Omental fat pad (tissue), 4 donors: ENCODE measurements at places on chromosomes 13 and 19.

DNA sequence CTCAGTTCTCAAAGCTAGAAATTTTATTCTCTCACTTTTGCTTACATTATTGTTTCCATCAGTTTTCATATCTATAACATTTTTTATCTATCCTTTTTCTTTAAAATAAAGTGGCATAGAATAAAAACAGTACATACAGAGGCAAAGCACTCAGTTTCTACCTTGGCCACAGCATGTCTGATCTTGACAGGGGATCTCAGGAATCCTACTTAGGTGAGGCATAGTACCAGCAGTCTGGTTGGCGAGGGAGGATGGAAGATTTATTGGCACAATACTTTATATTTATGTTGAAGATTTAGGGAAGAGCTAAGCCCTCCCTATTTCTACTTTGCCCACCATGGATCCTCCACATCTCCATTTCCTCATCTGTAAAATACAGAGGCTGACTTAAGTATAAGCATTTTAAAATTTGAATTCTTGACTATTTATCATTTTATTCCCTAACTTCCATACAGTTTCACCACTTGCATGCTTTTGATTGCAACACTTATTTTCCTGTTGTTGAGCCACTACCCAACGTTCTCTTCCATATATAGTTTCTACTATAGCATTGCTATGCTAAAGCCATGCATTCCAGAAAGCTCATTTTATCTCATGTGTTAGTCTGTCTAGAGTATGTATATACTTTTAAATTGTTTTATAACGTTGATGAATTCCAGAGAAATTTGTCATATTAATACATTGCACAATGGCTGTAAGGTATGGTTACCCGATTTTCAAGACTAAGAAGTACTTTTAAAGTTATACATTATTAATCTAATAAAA is 506.7 kb downstream of the KCTD12 start:
- no peak for DNase-seq

- peak; percentile 57 for DNase-seq
Measured at GRCh38 chr19:37902668-37903067, 3.7 kb downstream of the WDR87 start.

DNA sequence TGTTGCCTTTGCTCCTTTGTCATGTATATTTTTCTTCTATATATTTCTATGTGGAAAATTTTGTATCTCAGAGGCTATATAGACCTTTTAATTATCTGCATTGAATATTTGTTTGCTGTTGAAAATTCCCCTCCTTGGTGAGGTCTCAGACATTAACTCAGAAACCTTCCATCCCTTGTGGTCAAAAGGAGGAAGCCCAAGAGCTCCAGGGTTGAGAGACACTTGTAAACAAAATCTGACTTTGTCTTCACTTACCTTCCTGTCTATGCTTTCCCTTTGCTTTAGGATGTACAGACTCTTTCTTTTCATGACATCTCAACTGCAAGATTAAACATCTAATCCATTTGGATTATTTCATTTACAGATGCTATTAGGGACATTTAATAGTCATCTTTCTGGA is 157.5 kb downstream of the PCDH20 start:
- no peak for DNase-seq

- DNase-seq, result no peak
Measured at GRCh38 chr13:59677966-59678814, 485.5 kb downstream of the DIAPH3 start.

GRCh38 chr13:96744367-96745331 is 249.6 kb downstream of the OXGR1 start:
- DNase-seq, result no peak

DNA sequence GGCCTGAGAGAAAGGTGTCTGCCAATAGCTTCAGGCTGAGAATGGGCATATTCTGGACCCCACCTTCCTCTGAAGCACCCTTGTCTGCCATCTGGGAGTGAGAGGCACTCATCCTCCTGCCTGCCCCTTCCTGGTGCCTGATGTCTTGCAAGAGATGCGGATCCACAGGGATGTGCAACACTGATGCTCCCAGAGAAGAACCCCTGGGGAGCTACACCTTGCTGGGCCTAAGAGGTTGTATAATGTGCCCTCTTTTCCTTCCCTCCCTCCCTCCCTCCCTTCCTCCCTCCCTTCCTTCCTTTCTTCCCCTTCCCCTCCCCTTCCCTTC is 34.6 kb downstream of the ADPRHL1 start:
- DNase-seq, result no peak

- DNase-seq, result no peak
Measured at GRCh38 chr13:100658363-100658762, 16.2 kb downstream of the TMTC4 start.

DNA sequence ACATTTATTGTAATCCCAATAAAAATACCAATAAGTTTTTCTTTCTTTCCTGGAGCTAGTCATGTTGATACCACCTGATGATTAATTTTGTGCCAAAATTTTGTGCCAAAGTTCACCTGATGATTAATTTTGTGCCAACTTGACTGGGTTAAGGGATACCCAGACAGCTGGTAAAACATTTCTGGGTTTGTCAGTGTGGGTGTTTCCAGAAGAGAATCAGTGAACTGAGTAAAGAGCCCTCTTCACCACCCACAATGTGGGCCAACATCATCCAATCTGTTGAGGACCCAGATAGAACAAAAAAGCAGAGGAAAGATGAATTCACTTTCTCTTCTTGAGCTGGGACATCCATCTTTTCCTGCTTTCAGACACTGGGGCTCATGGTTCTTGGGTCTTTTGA is 292.9 kb downstream of the LMO7 start:
- DNase-seq, result no peak

GRCh38 chr19:27858981-27859581 is 1353.9 kb downstream of the UQCRFS1 start:
- DNase-seq, result no peak

DNA sequence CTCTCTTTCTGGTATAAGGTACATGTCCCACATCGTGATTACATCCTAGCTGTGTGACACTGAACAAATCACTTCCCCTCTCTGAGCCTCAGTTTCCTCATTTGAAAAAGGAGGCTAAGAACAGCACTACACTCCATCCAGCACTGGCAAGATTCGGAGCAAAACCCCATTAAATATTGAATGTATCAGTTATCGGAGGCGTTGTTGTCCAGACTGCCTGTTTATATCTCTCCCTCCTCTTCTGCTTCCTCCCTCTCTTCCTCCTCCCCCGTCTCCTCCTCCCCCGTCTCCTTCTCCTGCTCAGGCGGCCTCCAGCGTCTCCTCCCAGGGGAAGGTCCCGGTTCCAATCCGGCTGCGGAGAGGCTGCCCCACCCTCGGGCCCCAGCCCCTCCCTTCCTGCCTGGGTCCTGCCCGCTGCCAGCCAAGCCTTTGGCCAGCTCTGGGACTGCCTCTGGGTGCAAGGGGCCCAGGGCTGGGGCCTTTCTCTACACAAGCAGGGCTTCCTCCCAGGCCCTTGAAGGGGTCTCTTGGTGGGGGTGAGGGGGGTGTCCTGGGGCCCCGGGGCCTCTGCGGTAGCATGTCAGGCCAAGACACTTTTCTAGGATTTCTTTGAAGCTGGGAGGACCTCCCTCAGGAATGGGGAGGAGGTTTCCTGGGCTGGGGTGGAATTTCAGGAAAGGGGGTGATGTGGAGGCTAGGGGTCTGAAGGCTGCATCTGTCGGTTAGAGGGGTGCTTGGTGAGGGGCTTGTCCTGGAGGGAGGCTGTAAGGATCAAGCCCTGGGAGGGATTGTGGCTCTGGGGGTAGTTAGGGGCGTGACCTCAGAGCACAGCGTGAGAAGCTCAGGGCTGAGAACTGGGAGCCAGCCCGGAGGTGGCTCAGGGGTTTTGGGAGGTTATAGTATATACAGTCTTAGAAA is 1.9 kb downstream of the RRAS start:
- peak; percentile 40 for DNase-seq

- DNase-seq, result no peak
Measured at GRCh38 chr19:30437869-30438268, 65.7 kb downstream of the ZNF536 start.

GRCh38 chr19:41792513-41793413 is 3.6 kb upstream of the CEACAM3 start:
- no peak for DNase-seq

DNA sequence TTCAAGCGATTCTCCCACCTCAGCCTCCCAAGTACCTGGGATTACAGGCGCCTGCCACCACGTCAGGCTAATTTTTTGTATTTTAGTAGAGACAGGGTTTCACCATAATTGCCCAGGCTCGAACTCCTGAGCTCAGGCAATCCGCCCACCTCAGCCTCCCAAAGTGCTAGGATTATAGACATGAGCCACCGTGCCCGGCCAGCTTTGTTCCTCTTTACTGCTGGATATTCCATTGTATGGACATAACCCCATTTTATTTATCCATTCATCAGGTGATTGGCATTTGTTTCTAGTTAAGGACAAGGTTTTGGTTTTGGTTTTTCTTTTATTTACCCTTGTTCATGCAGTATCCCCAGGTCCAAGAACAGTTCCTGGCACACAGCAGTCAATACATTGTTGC is 4.1 kb upstream of the RPS9 start:
- no peak for DNase-seq

GRCh38 chr13:83150616-83151307 is 731.5 kb downstream of the SLITRK1 start:
- no peak for DNase-seq

DNA sequence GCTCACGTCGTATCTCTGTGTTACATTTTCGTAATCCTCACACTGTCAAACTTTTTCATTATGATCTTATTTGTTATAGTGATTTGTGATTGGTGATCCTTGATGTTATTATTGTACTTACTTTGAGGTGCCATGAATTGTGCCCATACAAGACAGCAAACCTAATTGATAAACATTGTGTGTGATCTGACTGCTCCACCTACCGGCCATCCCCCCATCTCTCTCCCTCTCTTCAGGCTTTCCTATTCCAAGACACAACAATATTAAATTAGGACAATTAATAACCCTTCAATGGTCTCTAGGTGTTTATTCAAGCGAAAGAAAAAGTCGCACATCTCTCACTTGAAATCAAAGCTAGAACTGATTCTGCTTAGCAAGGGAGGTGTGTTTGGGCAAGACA is 349.3 kb downstream of the RBM26 start:
- DNase-seq, result no peak

GRCh38 chr19:41457241-41457640 is 14.3 kb downstream of the ERICH4 start:
- no peak for DNase-seq

- no peak for DNase-seq
Measured at GRCh38 chr13:21008026-21008425, 53.4 kb downstream of the LATS2 start.

GRCh38 chr19:14558370-14559066 is 13.3 kb downstream of the NDUFB7 start:
- DNase-seq, result no peak

DNA sequence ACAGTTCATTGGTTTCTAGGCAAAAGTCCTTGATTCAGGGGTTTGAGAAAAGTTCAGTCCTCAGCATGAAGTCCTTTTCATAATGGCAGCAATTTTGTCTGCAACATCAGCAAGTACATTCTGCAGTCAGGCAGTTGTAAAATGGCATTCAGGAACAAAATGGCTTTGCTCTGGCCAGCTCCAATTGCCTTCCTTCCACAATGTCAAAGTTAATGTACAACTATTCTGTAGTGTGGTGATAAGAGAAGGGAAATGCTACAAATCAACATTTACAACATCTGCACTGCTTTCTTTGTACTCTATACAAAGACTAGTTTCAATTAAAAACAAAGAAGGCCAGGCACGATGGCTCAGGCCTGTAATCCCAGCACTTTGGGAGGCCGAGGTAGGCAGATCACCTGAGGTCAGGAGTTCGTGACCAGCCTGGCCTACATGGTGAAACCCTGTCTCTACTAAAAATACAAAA is 1.8 kb upstream of the NEK3 start:
- DNase-seq, result no peak

DNA sequence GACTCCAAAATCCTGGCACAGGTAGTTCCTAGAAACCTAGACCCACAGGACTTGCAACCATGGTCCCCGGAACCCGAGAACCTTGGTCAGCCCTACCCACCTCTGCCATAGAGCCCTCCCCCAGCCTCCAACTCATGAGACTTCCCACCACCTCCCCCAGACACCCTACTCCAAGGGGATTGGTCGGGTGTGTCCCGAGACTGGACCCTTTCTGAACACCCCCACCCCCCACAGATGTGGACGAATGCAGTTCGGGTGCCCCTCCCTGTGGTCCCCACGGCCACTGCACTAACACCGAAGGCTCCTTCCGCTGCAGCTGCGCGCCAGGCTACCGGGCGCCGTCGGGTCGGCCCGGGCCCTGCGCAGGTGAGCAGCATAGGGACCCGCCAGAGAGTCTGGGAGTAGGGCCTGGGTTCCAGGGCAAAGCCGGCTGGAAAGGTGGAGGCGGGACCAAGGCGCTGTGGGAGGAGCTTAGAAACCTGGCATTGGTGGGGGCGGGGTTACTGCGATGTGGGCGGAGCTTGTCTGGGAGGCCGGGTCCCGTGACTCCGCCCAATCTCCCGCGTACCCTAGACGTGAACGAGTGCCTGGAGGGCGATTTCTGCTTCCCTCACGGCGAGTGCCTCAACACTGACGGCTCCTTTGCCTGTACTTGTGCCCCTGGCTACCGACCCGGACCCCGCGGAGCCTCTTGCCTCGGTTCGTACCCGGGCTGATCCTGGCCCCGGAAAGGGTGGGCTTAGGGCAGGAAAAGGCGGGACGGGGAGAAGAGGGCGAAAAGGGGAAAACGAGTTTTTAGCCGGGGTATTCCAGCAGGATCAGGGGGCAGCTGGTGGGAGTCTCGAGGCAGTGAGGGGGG is 11.9 kb downstream of the LTBP4 start:
- DNase-seq, result no peak

- no peak for DNase-seq
Measured at GRCh38 chr13:81058211-81058915, 717.4 kb upstream of the SPRY2 start.

- no peak for DNase-seq
Measured at GRCh38 chr13:106010836-106011235, 524.6 kb downstream of the EFNB2 start.

DNA sequence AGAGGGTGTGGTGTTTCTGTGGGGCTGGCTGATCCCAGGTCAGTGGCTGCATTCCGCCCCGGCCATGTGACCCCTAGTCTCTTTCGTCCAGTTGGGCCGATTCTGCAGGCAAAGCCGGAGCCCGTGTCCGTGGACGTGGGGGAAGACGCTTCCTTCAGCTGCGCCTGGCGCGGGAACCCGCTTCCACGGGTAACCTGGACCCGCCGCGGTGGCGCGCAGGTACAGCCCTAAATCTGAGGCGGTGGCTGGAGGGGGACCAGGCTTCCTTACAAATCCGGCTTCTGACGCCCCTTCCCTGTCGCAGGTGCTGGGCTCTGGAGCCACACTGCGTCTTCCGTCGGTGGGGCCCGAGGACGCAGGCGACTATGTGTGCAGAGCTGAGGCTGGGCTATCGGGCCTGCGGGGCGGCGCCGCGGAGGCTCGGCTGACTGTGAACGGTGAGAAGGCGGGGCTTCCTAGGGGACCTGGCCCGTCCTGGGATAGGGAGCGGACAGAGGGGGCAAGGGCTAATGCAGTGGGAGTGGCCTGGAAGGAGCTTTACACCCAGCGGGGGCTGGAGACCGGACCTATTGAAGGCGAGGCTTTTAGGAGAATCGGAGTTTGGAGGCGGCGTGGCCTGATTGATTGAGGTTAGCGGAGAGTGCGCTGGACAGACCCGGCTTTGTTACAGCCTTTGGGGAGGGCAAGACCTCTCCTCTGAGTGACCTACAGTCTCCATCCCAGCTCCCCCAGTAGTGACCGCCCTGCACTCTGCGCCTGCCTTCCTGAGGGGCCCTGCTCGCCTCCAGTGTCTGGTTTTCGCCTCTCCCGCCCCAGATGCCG is 4.3 kb downstream of the KIRREL2 start:
- no peak for DNase-seq

GRCh38 chr13:37690361-37690760 is 91.8 kb upstream of the POSTN start:
- no peak for DNase-seq

- no peak for DNase-seq
Measured at GRCh38 chr19:12797141-12797587, 4.4 kb downstream of the PRDX2 start.

GRCh38 chr19:54470991-54471782 is 1.9 kb downstream of the CDC42EP5 start:
- no peak for DNase-seq
